ENCODE measurements at places on chromosomes 5 and 9.

- no peak for DNase-seq
Observed at GRCh38 chr5:123186771-123187170, 97.7 kb downstream of the PRDM6 start.

DNA sequence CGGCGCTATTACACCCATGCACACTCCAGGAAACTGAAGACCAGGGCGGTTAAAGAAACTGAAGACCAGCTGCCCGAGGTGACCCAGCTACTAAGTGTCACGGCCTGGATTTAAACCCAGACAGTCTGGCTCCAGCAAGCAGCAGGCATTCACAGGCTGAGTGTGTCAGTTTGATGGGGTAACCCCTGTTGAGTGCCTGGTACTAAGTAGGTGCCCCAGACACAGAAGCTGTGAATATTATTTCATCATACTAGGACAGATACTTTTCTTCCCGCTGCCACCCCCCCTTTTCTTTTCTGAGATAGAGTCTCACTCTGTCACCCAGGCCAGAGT lies 7.3 kb downstream of the ENG start:
- DNase-seq, result no peak

GRCh38 chr5:115978779-115979178 lies 16.5 kb downstream of the LVRN start:
- DNase-seq, result no peak

DNA sequence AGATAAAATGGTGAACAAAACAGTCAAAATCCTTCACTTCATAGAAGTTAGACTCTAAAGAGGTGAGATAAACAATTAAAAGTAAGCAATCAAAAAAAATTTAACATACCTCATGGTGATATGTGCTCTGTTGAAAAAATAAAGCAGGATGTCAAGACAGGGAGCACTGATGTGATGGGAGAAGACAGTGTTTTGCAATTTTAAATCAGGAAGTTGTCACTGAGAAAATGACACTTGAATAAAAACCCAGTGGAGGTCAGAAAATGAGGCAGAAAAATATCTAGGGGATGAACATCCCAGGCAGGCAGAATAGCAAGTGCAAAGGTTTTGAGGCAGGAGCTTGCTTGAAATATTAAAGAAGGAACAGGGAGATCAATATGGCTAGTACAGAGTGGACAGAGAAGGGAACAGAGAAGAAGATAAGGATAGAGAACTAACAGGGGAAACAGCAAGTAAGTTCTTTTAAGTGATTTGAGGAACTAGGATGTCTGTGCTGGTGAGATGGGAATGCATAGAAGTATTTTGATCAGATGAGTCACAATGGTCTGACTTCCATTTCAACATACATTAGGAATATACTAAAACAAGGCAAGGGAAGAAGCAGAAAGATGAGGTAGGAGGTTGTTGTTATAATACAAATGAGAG lies 130.4 kb downstream of the CHSY3 start:
- DNase-seq, result no peak

GRCh38 chr9:6910032-6910431 lies 152.3 kb downstream of the KDM4C start:
- DNase-seq, result no peak

DNA sequence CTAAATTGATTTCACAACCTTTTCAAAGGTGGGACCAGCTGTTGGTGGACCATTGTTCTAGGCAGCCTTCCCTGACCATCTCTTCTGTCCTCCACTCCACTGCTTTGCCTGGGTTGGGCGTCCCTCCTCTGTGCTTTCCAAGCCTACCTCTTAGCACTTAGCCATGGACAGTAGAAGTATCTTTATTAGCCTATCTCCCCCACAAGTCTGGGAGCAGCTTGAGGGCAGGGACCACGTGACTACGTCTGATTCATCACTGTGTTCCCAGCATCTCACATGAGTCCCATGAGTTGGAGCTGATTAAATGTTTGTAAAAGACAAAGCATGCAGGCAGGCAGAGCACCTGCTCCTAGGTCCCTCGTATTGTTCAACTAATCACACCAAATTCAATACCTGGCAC lies 20.9 kb downstream of the MORN5 start:
- DNase-seq, result no peak

DNA sequence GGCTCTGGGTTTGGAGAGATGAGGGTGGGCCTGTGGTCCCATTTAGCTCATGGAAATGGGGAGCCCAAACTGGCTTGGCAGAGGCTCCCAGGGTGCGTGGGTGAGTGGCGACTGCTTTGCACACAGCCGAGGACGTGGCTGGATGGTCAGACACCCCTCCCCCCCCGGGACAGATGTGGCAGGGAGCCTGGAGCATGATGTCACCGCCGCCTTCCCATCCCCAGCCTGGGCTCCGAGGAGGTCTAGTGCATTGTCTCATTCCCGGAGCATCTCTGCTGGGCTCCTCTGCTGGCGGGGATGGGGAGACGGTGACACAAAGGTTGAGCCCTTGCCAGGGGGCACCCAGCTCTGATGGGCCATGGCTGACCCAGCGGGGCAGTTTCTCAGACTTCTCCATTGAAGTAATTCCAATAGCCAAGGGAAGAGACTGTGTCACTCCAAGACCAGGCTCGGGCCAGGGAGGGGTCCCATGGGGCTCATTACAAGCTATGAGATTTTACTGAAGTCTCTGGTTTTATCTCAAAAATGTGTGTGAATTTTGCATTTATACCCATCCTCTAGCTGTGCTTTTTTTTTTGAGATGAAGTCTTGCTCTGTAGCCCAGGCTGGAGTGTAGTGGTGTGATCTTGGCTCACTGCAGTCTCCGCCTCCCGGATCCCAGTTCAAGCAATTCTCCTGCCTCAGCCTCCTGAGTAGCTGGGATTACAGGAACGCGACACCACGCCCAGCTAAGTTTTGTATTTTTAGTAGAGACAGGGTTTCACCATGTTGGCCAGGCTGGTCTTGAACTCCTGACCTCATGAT lies 36.1 kb downstream of the HMCN2 start:
- DNase-seq, result no peak

- peak; percentile 90 for DNase-seq
Observed at GRCh38 chr5:139698490-139699146, 50.5 kb downstream of the CXXC5 start.

GRCh38 chr9:134039386-134040175 lies 14.3 kb downstream of the BRD3OS start:
- no peak for DNase-seq

- no peak for DNase-seq
Observed at GRCh38 chr9:95623640-95624039, 106.9 kb upstream of the PTCH1 start.
